ENCODE measurements at places on chromosomes 4 and X. TPM values are rescaled to one million over a fixed set of nuclear protein-coding genes. Genes with fewer than 3 reads are reported as not detected.

The HADH gene
- total RNA-seq = 9.7 TPM

The MAGEA1 gene
- not detected for total RNA-seq

The HELT gene
- not detected for total RNA-seq

The SH3RF1 gene
- total RNA-seq = 7.0 TPM

The ARHGAP24 gene
- 24.2 TPM for total RNA-seq

The SLITRK4 gene
- total RNA-seq = not detected

The PRDM8 gene
- 2.7 TPM for total RNA-seq

The HDAC6 gene
- 21.7 TPM for total RNA-seq

The TGIF2LX gene
- not detected for total RNA-seq

The CLRN2 gene
- total RNA-seq = not detected

The TMPRSS11F gene
- not detected for total RNA-seq

The MAN2B2 gene
- total RNA-seq = 10.0 TPM

The HTN1 gene
- not detected for total RNA-seq

The MTHFD2L gene
- total RNA-seq = 19.8 TPM

The GSX2 gene
- total RNA-seq = not detected

The SLC25A31 gene
- not detected for total RNA-seq

The ARHGEF38 gene
- total RNA-seq = not detected

The NALF2 gene
- total RNA-seq = 0.17 TPM

The AFM gene
- total RNA-seq = not detected

The HSFX2 gene
- 0.26 TPM for total RNA-seq

The CCDC120 gene
- total RNA-seq = 0.54 TPM

The FAM53A gene
- total RNA-seq = 0.65 TPM

The CTSO gene
- total RNA-seq = 14.3 TPM

The G3BP2 gene
- total RNA-seq = 195 TPM

The METAP1 gene
- total RNA-seq = 28.2 TPM

The SPANXA1 gene
- total RNA-seq = not detected

The AREG gene
- total RNA-seq = not detected

The JAKMIP1 gene
- total RNA-seq = not detected

The SMIM31 gene
- total RNA-seq = not detected

The PRDM5 gene
- 6.2 TPM for total RNA-seq

The GAB3 gene
- 12.0 TPM for total RNA-seq

The SMC1A gene
- 14.7 TPM for total RNA-seq

The BBS12 gene
- 6.8 TPM for total RNA-seq

The MAP3K15 gene
- 0.22 TPM for total RNA-seq

The TMSB15C gene
- 8.5 TPM for total RNA-seq

The VCX3A gene
- not detected for total RNA-seq

The MFAP3L gene
- 4.0 TPM for total RNA-seq

The POU4F2 gene
- not detected for total RNA-seq

The CTAG1B gene
- total RNA-seq = not detected

The GC gene
- not detected for total RNA-seq

The EMCN gene
- total RNA-seq = 82.2 TPM

The FTSJ1 gene
- 30.3 TPM for total RNA-seq

The CSN2 gene
- total RNA-seq = not detected

The MAGEE2 gene
- not detected for total RNA-seq

The NAAA gene
- total RNA-seq = 33.1 TPM

The CHRNA9 gene
- total RNA-seq = not detected

The UGT2B28 gene
- total RNA-seq = not detected

The GPM6B gene
- 0.11 TPM for total RNA-seq

The GAB1 gene
- total RNA-seq = 15.7 TPM

The UGT2A1 gene
- total RNA-seq = not detected

The UGT2A3 gene
- not detected for total RNA-seq

All from dermis lymphatic vessel endothelial cell (primary cell).